ENCODE measurements at places on chromosomes 4 and X.

DNA sequence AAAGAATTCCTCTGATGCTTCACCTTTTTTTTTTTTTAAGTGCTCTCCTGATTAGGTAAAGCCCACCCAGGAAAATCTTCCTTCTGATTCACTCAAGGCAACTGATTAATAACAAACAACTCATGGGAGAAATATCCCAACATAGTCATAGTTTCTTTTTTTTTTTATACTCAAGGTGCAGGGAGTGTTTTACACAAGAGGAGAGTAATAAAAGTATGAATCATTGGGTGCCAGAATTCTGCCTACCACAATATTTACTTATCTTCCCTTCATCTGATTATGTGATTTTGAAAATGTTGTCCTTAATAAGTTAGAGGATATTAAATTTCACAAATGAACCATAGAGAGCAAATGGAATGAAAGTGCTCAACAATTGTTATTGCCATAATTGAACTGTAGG lies 329.9 kb downstream of the TECRL start:
- DNase-seq: no peak

DNA sequence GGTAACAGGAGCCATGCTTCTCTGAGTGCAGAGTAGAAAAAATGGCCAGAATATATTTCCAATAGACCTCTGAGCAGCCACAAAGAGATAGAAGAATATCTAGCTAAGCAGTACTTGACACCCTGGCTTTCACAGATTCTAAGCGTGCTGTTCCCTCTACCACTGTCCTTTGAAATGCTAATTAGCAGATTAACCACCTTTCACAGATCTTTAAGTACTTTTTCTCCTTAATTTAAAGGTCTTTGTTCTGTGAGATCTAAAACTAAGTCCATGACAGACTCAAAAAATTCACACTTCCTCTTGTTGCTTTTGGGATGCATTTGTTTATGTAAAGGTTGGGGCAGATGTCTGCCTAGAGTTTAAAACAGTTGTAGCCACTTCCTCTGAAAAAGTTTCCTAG lies 28.3 kb upstream of the MAGEC2 start:
- no peak for DNase-seq

DNA sequence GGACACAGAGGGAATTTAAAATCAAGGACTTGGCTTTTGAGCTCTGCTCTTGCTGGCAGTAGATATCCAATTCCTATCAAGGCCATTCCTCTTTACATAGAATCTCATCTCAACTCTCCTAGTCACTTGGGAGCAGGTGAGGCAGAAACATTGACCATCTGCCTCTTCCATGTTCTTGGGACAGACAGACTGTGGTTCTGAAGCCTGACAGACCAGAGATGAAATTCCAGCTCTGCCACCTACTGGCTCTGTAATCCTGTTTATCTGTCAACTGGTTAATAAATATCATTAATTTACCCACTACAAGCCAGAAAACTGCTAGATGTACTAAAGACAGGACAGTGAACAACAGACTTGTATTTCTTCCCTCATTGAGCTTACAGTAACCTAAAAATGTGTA lies 300.8 kb downstream of the ADGRL3 start:
- DNase-seq: no peak

GRCh38 chrX:63128509-63128908 lies 222.6 kb downstream of the SPIN4 start:
- peak; percentile 1 for DNase-seq

DNA sequence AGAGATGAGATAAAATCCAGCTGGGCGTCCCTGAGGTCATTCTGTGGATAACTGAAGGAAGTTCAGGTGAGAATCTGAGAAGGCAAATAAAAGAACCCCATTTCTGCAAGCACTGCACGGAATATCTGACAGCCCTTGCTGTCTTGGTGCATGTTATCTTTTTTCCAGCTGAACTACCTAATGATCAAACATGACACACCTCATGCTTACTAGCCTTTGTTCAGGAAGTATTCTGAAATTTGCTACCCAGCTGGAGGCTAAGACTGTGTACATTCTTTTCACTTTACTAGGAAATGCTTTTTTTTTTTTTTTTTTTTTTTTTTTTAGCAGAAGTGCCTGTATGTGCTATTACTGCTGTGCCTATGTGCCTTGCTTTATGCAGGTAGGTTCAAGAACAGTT lies 718.1 kb downstream of the SMARCA1 start:
- no peak for DNase-seq

DNA sequence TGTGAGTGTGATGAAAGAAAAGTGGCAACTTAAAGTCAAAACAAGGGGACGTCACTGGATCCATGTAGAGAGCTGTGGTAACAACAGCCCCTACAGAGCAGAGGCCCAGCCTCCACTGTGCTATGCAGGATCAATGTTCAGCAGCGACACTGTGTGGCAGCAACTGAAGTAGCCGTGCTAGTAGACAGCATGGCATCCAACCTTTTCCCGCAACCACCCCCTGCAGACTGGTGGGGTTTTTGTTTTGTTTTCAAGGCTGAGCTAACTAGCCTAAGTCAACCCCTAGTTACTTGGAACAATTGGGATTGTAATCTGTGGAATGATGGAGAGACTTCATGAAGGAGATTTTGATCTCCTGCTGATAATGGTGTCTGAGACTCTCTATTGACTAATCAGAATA lies 44.4 kb upstream of the PPARGC1A start:
- no peak for DNase-seq

DNA sequence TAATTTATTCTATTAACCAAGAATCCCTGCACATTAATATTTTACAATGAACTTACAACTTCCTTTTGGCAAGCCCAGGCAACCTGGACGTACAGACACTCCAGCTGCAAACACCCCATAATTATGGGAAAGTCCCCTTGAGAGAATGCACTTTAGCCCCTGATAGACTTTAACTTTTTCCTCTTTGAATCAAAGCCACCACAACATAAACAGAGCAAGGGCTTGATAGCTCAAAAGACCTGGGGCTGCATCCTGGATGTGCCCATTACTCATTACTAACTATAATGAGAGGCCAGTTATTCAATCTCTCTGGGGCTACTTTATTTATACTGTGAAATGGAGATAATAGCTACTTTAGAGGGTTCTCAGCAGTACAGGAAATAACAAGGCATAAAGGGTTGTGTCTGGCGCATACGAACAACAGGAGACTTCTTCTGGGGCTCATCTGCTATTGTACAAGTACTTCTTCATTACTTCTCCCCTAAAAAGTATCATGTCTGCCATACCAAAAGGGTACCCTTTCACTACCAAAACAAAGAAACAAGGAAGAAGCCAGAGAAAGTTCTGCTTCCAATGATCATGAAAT lies 54.9 kb downstream of the CASK start:
- DNase-seq: no peak

GRCh38 chrX:17805120-17805519 lies 56.0 kb downstream of the RAI2 start:
- no peak for DNase-seq

GRCh38 chr4:78493731-78494130 lies 57.8 kb upstream of the ANXA3 start:
- DNase-seq: no peak

DNA sequence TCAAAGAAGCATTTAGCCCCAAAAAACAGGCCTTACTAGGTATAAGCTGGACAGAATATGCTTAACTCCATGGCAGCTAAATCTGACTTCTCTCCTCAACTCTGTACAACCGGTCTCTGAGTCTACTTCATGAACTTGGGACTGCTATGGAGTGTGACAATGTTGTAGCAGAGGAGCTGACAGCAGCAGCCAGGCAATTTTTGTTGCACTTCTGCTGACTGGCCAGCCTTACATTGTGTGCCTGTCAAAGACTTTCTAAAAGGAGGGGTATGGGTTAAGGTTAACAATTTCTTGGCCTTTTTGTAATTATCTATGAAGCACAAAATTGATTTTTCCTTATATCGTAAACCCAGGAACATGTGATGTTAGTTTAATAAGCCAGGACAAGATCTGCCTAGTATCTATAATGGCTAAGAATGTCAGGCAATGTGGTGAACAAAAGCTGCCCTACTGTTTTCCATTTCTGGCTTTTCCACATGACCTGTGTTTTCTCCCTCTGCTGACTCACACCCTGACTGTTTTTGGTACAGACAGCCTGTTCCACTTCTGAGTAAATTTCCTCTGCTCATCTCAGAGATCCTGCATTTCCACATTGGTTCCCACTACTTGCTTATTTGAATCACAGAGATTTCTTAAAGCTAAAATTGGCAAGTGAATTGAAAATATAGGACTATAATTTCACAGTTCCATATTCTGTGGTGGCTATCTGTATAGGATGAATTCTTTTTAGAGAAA lies 9.3 kb downstream of the NOX1 start:
- peak; percentile 32 for DNase-seq

GRCh38 chr4:124329134-124329533 lies 383.4 kb downstream of the ANKRD50 start:
- no peak for DNase-seq

DNA sequence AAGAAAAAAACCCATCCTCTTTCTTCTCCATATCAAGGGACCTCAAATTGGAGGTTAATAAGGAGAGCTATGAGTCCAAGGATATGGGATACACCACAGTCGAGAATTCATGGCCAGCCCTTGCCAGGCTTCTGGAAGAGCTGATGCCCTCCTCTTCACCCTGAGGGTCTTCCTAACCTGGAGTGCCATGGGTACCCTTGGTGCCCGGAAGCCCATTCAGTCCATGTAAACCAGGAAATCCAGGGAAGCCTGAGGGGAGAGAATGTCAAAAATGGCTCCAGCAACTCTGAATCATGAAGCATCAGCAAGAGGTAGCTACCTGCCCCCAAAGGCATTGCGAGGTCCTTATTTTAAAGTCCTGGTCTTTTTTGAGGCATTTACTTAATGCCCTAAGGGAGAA lies 78.2 kb downstream of the ATG4A start:
- DNase-seq: no peak

DNA sequence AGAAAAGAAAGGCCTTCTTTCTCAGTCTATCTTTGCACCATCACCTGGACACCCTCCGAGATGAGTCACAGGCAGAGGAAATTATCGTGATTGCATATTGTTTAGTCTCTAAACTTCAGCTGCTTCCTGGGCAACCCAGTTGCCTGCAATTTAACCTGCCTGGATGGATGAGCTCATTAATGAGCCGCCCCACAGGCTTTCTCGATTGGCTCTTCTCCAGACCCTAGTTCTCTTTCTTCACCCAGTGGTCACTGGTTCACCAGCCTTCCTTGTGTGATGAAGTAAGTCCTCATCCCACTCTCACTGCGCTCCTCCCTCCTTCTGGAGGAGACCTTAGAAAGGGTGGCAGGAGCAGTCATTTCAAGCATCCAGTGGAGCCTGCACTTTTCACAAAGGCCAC lies 94.4 kb downstream of the SOWAHB start:
- peak; percentile 49 for DNase-seq

DNA sequence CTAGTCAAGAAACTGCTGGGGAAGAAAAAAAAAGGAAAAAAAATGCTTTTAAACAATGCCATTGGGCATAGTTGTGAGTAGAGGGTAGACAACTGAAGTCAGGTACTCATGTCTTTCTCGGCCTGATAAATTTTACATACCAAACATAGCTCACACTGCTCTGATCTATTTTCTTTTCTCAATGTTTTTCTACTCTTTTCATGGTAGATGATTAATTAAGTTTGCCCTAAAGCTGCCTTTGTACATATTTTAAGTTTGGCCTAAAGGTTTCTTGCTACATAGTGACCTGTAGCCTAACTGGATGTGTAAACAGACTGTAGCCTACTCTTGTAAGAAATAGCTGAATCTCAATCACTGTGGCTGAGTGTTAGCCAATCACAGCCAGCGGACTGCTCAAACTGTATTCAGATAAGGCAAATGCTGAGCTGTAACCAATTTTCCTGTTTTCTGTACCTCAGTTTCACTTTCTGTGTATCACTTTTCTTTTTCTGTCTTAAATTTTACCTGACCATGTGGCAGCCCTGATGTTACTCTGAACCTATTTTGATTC lies 121.0 kb downstream of the PCDH10 start:
- no peak for DNase-seq

- DNase-seq: no peak
Observed at GRCh38 chr4:103904123-103904522, 184.3 kb upstream of the TACR3 start.

GRCh38 chrX:145727476-145727875 lies 90.2 kb upstream of the SLITRK2 start:
- DNase-seq: no peak

DNA sequence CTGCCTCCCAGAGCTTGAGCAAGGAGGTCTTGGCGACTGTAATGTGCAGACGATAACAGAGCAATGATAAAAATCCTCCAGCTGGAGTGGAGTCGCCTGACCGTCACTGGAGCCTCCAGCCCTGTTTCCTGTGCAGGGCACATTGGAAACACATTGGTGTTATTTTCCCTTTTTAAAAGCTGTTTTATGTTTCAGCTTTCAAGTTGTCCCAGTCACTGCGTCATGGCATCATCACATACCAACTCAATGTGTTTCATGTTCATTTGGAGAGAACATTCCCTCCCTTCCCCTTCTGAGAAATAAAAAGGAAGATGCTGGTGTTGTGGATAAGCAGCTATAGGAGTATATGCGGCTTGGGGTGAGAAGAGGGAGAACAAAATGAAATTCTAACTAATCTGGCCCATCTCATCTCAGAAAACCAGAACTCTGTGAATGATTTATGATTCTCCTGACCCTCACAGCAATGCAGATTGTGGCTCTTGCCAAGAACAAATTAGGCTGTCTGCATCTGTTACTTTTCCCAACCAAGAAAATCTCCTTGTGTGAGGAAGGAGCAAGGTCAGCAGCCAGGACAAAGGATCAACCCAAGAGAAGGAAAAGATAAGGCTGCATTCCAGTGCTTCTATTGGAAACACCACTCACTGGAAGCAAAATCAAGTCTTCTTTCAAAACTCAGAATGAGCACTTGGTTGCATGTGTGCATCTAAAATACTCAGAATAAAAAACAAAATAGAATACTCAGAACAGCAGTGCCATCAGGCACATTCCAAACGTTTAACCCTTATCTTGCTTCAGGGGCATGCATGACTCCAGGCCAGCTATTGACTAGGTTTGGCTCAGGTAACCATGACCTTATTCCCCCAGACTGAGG lies 134.4 kb downstream of the RASL11B start:
- DNase-seq: peak; percentile 24

GRCh38 chr4:28010577-28011240 lies 1150.1 kb downstream of the STIM2 start:
- peak; percentile 4 for DNase-seq

- DNase-seq: no peak
Observed at GRCh38 chr4:140666889-140667614, 89.1 kb downstream of the TBC1D9 start.

All from stromal cell of bone marrow (primary cell).